ENCODE measurements at places on chromosomes 5 and 9. TPM values are rescaled to one million over a fixed set of nuclear protein-coding genes. Genes with fewer than 3 reads are reported as not detected.

- no peak for DNase-seq
These were observed 99.6 kb downstream of the LIFR start for GRCh38 chr5:38456657-38457399.

- DNase-seq, result no peak
These were observed 10.8 kb upstream of the NRARP start for GRCh38 chr9:137312852-137313325.

- peak; percentile 87 for DNase-seq
These were observed 85.0 kb upstream of the MELK start for GRCh38 chr9:36487482-36488388.

DNA sequence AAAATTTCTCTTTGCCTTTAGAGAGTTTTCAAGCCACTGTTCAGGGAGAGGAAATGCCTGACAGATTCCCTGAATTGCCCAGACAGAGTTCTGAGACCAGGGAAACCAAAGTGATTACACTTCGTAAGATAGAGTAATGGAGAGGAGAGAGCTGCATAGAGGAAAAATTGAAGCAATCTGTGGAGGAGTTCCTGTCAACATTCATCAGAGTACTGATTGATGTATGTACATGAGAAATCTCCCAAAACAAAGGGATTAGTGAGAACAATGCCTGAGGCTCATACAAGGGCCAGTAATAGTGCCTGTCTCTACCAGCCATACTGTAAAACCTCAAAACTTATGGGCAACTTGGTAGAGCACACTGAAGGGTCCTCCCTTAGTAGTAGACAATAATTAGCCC is 79.0 kb upstream of the TRIM32 start:
- DNase-seq, result no peak

DNA sequence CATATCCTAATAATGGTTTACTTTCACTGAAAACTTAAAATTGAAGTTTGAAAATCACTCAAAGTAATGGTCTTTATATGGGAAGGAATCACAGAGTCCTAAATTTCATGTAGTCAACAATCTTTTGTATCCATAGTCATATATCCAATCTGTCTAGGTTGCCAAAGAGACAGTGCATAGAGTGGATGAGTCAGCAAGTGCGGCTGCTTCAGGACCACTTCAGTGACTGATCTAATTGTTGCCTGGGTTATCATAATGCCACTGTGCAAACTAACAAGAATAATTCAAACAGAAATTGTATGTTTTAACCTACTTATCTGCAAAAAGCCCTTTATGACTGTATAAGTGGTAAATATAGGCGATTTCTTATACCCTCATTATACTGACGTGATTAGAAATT is 211.3 kb upstream of the PRR16 start:
- DNase-seq, result no peak

- DNase-seq, result no peak
These were observed 566.6 kb downstream of the ZNF608 start for GRCh38 chr5:124179819-124180218.

DNA sequence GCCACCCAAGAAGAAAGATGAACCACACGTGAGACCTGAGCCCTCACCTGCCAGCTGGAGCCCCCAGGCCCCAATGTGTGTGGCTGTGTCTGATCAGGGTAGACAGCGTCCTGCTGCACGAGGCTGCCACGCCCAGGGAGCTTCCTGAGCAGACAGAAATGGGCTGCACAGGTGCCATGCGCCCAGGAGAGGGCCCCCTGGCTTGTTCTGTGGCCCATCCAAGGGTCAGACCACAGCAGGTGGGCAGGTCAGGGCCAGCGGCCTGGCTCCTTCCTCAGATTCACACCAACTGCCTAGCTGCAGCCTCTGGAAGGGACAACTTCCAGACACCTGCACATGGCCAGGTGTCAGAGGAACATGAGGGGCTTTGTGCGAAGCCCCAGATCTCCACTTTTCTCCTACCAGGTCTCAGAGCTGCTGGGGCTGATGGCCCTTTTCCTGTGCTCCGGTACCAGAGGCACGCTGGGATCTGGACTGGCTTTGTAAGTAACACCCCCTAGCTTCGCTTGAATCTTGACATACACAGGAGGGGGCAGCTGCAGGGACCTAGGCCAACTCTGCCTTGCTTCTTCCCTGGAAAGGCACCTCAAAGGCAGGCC is 10.8 kb downstream of the SARDH start:
- DNase-seq, result no peak

DNA sequence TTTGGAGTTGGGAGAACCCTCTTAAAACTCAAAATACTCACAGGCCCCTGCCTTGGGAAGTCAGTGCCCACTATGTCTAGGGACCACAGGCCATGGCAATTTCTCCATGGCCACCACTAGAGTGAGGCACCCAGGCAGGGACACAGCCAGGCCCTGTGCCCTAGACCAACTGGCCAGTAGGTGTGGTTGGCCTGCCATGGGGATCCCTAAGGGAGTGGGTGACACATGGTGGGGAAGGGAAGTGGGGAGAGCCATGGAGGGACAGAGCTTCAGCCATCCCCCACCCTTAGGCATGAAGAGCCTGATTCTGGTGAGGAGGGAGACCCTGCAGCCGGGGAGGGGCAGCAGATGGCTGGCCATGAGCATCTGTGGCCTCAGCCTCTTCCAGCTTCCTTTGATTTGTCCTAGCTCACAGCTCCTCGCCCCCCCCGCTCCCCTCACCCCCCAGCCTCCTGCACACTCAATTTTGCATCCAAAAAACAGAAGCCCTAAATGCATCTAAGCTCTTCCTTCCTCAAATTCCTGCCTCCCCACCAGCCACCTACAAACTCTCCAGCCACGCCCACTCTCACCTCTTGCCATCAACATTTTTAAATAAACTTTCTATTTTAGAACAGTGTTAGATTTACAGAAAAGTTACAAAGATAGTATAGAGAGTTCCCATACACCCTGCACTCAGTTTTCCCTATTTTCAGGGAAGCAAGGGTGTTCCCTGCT is 1.6 kb upstream of the DBN1 start:
- DNase-seq, result no peak

GRCh38 chr9:69376651-69377050 is 51.6 kb downstream of the ENTREP1 start:
- no peak for DNase-seq

GRCh38 chr5:165015547-165015946 is 1510.1 kb downstream of the MAT2B start:
- no peak for DNase-seq

- no peak for DNase-seq
These were observed 72.4 kb downstream of the PARP8 start for GRCh38 chr5:50738864-50739263.

DNA sequence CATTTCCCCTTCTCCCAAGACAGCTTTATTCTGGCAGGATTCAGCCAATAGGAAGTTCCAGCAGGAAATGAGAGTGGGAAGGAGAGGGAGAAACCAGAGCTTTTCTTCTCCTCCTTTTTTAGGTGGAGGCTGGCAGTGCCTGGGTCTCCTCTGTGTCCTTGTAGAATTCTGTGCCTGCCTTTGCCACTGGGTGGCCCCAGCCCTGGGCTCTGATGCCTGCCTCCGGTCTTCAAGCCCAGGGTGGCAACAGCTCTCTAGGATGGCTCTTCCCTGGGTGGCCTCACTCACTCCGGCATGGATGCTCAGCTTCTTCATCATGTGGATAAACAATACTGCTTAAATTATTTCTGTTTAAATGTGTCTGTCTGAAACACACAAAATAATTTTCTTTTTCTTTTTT is 694.8 kb downstream of the SEMA5A start:
- DNase-seq, result no peak

- no peak for DNase-seq
These were observed 447.0 kb downstream of the PLK2 start for GRCh38 chr5:58012801-58013315.

DNA sequence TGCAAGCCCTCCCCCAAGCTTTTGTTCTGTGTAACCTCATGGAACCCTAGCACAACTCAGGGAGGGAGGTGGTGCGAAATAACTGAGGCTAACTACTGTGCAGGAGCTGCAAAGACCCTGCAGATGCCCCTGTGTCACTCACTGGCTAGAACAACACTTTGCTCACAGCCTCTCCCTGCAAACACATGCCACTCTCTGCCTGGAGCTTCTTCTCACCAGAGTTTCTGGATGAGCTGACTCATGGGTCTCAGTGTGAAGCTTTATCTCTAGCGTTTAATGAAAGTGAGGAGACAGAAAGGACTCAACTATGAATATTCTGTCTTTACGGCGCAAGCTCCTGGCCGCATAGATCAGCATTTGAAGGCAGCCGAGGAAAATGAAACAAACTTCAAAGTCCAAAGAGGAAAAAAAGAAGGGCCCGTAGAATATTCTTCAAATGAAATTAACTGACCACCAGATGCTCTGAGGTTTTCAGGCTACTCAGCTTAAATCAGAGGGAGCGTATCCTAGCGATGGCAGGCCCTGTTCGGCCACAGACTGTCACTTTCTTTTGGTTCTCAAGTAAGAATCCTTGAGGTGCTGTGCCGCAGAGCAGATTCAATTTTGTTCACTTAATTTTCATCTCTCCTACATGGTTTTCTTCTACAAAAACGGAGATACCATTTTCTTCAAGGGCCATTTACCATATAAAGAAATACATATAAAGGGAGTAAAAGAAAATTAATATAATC is 77.7 kb upstream of the TAS2R1 start:
- no peak for DNase-seq

DNA sequence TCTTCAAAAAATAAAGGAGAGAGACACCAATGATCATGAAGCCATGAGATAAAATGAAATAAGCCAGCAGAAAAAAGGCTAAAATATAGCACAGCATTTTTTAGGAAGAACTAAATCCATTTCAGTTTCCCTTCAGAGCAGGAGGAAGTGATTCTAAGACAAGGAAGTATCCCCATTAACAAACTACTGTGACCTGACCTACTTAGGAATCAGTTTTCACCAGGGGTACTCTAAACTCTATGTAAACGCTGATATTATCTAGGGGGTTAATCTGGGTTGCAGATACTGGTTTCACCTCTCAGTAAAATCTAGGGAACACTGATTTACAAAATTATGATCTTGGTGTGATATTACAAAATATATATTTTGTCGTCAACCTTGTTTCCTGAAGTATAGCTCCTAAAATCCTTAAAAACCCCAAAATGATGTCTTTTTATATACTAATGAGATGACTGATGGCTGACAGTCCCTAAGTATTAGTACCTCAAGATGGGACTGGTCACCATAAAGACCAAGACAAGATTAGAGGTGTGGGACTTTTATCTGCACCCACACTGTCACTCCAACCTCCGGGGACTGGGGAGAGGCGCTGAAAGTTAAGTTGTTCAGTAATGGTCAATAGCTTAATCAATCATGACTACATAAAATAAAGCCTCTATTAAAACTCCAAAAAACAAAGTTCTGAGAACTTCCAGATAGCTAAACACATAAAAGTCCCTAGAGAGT is 2.9 kb upstream of the FNBP1 start:
- DNase-seq, result no peak

GRCh38 chr9:95040106-95040505 is 277.4 kb downstream of the FANCC start:
- DNase-seq, result no peak

DNA sequence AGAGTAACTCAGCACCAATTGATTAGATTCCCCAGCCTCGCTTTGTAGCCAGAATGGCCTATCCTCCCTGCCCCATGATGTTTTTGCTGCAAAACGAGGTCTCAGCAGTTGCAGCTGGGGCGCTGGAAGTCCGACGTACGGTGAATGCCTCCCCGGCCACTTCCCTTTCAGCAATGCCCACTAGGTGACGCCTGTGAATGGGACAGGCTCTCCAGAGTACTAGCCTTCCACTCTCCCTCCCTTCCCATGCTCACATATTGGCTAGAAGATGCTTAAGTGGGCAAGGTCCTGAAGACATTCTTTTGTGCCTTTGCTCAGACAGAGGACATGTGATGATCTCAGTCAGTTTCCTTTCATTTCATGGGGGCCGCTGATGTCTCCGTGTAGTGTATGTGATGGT is 50.8 kb downstream of the DMRT2 start:
- DNase-seq, result peak; percentile 14

DNA sequence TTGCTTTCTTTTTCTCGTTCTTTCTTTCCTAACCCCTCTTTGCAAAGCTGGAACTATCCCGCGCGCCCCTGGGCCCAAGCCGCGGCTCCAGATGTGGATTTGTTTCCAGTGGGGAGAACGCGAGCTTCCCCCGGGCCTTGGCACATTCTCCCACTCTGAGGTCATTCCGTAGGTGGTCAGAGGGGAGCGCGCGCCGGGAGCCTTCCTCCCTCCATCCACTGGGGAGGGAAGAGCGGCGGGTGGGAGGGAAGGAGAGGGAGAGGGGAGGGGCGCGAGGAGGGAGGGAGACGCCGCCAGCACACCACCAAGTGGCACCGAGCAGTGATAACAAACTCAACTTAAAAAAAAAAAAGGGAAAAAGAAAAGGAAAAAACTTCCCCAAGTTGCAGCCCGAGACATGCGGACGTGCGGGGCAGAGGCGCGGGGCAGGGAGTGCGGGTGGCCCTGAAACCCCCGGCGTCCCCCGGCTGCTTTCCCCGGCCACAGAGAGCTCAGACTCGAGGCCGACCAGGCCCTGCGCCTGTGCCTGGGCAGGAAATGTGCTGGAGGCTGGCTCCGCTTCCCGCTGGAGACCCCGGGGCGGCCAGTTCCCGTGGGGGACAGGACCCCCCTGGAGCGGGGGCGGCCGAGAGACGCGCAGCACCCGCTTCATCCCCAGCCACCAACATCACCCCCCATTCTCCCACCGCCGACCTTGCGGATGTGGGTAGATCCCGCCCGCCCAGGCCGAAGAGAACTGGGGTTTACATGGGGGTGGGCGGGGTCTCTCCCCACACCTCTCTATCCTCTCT is 3.1 kb downstream of the IER5L start:
- DNase-seq, result no peak

DNA sequence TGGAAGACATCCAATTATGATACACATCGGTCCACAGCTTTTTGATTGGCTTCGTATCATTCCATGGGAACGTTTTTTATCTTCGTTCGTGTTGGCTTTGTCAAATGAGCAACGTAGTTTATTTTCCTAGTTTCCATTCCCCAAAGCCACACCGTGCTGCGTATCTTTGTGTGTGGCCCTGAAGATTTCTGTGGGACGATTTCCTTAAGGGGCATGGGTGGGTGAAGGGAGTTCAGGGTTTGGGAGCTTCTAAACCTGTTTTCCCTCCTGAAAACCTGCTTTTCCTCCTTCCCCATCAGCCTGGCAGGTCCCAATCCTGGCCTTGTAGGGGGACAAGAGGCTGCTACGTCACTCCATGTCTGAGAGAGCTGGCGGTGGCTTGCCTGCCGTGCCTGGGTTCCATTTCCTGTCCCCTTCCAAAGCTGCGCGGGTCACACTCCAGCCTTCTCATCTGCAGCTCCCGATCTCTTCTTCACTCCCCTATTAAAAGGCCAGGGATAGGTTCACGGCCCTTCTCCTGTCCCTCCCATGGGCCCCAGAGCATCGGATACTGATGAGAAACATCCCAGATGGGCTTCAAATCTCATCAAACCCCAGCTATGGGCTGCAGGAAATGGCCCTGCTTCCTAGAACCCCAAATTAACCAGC is 23.5 kb upstream of the ASS1 start:
- DNase-seq, result no peak

The ADAMTS16 gene
- 43.5 TPM for polyA plus RNA-seq

The GRM6 gene
- polyA plus RNA-seq, result 0.49 TPM

The LECT2 gene
- polyA plus RNA-seq, result 2.6 TPM

The C6 gene
- polyA plus RNA-seq, result 1.8 TPM

The PCDH12 gene
- polyA plus RNA-seq, result 14.1 TPM

The LCN15 gene
- polyA plus RNA-seq, result 0.06 TPM

The ANKHD1 gene
- polyA plus RNA-seq, result 125 TPM

The ZDHHC11 gene
- 11.0 TPM for polyA plus RNA-seq
